Suppressor macrophage treated with lipopolysaccharide for 1 hour (primary cell): ENCODE measurements at places on chromosomes 11 and 22.

GRCh38 chr11:74866557-74866956, 82.3 kb downstream of the XRRA1 start:
- DNase-seq = no peak

- DNase-seq = no peak
Observed at GRCh38 chr11:18853086-18853720, 61.6 kb upstream of the PTPN5 start.

- no peak for DNase-seq
Observed at GRCh38 chr11:12192794-12193514, 82.6 kb downstream of the MICAL2 start.

- no peak for DNase-seq
Observed at GRCh38 chr11:15258433-15259165, 143.9 kb downstream of the INSC start.

DNA sequence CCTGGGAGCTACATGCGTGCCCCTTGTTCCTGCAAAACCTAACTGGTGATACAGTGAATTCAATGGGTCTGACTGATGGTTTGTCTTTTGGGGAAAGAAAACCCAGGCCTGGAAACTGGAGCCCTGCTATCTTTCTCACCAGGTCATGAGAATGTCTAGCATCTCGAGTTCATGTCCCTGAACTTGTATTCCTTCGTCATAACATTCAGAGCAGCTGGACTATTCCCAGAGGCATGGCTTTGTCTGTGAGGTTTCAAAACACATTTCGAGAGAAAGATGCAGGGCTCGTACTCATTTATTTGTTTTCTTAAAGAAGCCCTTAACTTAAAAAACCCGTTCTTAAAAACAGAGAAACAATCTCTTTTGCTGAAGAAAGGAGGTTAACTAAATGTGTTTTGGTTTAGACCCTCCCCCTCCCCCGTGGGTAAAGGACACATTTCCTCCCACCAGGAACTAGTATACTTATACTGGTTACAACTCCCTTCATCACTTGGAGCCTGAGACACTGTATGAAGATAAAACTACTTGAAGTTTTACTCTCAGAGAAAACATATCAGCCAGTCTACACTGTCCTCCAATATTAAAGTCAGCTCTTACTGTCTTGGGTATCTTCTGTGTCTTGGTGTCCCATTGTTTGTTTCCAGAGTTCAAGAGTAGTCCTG, 43.2 kb downstream of the ME3 start:
- no peak for DNase-seq

- no peak for DNase-seq
Observed at GRCh38 chr22:44659140-44659539, 42.9 kb upstream of the PRR5 start.

- peak; percentile 74 for DNase-seq
Observed at GRCh38 chr22:40007853-40008710, 13.3 kb downstream of the FAM83F start.

DNA sequence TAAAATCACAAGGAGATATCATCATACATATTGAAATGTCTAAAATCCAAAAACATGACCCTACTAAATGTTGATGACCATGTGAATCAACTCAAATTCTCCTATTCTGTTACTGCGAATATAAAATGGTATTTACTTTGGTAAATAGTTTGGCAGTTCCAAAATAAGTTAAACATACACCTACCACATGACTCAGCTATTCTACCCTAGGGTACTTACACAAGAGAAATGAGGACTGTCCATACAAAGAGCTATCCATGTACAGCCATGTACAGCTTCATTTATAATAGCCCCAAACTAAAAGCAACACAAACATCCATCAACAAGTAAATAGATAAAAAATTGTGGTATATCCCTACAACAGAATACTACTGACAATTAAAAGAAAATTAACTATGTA, 346.1 kb upstream of the TENM4 start:
- DNase-seq = no peak

DNA sequence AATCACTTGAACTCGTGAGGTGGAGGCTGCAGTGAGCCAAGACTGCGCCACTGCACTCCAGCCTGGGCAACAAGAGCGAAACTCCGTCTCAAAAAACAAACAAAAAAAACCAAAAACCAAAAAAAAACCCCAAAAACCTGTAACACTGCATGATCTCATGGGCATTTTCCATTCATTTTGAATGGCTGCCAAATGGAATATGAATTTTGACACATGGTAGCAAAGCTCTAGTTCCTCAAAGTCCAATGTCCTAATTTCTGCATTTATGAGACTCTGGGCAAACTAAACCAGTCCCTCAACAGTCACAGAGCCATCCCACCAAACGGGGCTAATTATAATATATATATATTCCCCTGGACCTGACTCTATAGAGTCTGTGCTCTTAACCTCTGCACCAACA, 61.8 kb downstream of the SGSM3 start:
- peak; percentile 93 for DNase-seq

- DNase-seq = no peak
Observed at GRCh38 chr22:38452373-38453065, 2.5 kb downstream of the KCNJ4 start.

GRCh38 chr11:102573851-102574250, 43.3 kb upstream of the MMP7 start:
- peak; percentile 18 for DNase-seq

- no peak for DNase-seq
Observed at GRCh38 chr22:20595461-20595860, 88.1 kb downstream of the MED15 start.

DNA sequence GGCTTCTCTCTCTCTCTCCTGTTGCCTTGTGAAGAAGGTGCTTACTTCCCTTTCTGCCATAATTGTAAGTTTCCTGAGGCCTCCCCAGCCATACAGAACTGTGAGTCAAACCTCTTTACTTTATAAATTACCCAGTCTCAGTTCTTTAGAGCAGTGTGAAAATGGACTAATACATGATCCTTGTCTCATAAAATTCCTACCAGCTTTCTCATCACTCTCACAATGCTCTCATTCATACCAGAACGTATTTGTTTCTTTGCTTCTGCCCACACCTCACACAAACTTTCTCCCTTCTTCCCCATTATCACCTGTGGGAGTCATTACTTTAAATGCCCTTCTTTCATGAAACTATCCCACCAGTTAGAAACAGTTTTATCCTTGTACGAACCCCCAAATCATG, 62.7 kb upstream of the ARHGAP42 start:
- no peak for DNase-seq

GRCh38 chr22:25716637-25717036, 25.4 kb upstream of the MYO18B start:
- no peak for DNase-seq

DNA sequence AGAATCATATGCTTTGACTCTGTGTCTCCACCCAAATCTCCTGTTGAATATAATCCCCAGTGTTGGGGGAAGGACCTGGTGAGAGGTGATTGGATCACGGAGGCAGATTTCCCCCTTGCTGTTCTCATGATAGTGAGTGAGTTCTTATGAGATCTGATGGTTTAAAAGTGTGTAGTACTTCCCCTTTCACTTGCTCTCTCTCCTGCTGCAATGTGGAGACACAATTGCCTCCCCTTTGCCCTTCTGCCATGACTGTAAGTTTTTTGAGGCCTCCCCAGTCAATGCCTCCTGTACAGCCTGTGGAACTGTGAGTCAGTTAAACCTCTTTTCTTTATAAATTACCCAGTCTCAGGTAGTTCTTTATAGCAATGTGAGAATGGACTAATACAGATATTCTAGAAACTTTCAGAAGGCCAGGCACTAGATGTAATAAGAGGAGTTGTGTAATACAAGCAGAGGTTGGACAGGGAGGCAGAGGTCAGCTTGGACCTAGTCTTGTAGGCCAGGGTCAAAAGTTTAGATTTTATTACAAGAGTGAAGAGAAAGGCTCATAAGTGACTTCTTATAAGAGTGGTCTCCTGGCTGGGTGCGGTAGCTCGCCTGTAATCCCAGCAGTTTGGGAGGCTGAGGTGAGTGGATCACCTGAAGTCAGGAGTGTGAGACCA, 9.3 kb upstream of the SERPING1 start:
- peak; percentile 39 for DNase-seq

GRCh38 chr22:36277482-36278291, 24.8 kb downstream of the APOL1 start:
- peak; percentile 68 for DNase-seq

- DNase-seq = no peak
Observed at GRCh38 chr22:44638971-44639760, 62.8 kb upstream of the PRR5 start.

GRCh38 chr11:22337596-22338485, at the start of gene SLC17A6:
Gene SLC17A6 (plus strand): TSS chr11:22338381. CDS start chr11:22338534, 153 bp downstream.
- DNase-seq = peak; percentile 68

GRCh38 chr11:75430714-75431532, 2.1 kb downstream of the KLHL35 start:
- DNase-seq = no peak

GRCh38 chr11:117020287-117020686, 77.9 kb downstream of the SIK3 start:
- no peak for DNase-seq

DNA sequence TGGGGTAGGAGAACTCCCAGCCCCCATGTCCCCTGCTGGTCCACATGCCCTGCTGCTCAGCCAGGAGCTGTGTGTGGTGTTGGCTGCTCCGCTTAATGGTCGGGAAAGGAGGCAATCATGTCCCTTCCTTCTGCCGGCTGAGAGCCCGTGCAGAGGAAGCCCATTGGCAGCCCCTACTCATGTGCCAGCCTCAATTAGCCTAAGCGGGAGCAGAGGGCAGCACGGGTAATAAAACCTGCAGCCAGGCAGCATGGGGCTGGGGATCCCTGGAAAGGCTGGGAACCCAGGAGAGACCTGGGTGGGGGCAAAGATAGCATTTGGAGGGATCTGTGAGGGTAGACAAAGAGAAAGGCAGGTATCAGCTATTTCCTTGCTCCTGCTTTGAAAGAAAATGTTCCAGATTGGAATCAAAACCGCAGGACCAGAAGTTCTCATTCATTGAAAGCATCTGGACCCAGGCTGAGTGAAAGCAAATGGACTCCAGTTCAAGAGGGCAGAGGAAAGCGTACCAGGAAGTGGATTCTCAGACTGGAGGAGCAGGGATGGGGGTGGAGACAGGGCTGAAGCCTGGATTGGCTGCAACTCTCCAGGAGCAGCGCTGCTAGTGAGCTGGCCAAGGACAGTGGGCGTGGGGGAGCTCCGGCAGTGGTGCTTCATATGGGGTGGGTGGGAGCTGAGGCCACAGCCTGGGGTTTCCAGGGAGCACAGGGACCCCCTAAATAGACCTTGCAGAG, 103.4 kb upstream of the NECTIN1 start:
- DNase-seq = peak; percentile 35

- no peak for DNase-seq
Observed at GRCh38 chr11:47620836-47621378, 21.5 kb downstream of the MTCH2 start.

DNA sequence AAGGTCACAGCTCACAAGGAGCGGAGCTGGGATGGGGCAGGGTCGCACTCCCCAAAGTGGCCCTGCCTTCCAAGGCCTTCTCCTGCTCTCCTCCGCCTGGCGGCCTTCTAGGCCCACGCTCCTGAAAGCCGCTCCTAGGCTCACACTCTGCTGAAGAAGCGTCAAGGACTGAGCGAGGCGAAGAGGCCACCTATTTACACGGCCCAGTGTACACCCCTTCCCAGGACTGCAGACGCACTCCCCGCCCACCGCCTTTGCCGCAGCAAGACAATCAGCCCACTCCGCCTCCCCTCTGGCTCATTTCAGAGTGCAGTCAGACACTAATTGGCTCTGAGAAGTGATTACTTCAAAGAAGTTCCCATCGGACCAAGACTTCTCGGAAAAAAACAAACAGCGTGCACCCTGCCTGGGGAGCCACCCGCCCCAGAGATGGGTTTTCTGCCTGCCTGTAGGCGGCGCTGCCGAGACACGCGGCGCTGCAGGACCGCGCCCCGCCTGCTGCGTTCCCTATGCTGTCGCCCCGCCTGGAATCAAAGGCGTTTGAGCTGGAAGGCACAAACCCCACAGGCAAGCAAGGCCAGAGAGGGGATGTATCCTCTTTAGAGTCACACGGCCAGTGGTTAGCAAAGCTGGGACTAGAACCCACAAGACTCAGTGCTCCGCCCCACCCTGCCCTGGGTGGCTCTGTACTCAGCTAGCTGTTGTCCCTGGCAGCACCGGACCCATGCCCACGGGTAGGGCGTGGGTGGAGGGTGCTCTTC, 414.8 kb downstream of the BUD13 start:
- peak; percentile 31 for DNase-seq

DNA sequence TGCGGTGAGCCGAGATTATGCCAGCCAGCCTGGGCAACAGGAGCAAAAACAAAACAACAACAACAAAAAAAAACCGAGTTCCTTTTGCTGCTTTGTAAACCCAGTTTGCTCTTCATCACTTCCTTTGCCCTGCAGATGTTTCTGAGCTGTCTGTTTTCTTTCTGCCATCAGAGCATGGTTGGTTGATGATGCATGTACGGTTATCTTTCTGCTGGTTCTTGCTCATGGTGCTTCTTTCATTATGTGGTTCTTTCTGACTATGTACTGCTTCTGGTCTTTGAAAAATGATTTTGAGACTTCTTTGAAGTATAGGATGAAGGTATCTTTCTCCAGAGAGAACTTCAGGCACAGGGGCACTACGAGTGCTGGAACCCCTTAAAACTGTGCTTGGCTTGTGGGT, 13.2 kb downstream of the TANGO2 start:
- no peak for DNase-seq

DNA sequence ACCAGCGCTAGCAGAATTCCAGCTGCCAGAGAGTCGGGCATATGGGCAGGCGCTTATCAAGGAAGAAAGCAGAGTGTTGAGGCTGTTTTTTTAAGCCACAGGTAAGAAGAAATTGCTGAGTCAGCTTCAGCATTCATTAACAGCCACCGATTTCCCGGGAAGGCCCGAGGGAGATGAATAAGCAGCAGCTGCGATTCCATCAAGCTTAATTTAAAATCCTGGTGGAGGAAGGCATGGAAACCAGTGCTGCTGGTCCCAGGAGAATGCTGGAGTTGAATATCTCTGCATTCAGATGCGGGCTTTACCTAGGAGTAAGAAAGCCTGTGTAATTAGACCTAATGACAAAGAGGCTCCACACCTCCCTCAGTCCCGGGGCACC, 168.8 kb downstream of the BRD1 start:
- no peak for DNase-seq

- no peak for DNase-seq
Observed at GRCh38 chr11:62450543-62451240, 31.9 kb downstream of the SCGB1A1 start.

- no peak for DNase-seq
Observed at GRCh38 chr11:132904607-132905006, 627.7 kb downstream of the OPCML start.

DNA sequence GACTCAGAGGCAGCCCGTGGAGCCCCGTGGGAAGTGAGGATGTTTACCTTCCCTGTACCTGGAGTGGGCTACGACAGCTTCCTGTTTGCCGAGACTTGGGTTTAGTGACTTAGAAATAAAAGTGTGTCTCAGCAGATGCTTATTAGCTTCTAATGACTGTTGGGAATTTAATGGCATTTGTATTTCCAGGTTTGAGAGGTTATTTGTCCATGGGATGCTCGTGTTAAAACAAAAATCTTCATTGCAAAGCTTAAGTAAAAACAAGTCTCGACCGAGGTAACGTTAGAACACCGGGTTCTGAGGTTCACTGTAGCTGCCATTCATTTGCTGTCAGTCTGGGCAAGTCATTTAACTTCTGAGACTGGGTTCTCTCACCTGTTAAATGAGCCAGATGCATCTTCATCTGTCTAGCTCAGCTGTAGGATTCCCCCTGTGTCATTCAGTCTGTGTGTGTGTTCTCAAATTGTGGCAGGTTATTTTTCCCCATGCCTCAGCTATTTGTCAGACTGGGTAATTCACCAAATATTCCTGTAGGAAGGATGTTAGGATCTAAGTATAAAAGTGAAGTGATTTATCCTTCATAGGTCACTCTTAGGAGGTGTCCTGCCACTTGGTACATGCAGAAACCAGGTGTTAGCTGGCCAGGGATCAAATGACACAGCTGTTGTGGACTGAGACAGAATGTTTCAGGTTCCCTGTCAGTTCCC, 791 bp downstream of the EI24 start:
- no peak for DNase-seq
